ENCODE measurements at places on chromosomes 6 and 20.

- no peak for DNase-seq
These were observed 234.7 kb upstream of the ADGRB3 start for GRCh38 chr6:68400396-68400795.

- no peak for DNase-seq
These were observed 21.3 kb downstream of the TTPAL start for GRCh38 chr20:44496976-44497375.

- DNase-seq: no peak
These were observed 8.7 kb upstream of the SDHAF4 start for GRCh38 chr6:70557998-70558397.

DNA sequence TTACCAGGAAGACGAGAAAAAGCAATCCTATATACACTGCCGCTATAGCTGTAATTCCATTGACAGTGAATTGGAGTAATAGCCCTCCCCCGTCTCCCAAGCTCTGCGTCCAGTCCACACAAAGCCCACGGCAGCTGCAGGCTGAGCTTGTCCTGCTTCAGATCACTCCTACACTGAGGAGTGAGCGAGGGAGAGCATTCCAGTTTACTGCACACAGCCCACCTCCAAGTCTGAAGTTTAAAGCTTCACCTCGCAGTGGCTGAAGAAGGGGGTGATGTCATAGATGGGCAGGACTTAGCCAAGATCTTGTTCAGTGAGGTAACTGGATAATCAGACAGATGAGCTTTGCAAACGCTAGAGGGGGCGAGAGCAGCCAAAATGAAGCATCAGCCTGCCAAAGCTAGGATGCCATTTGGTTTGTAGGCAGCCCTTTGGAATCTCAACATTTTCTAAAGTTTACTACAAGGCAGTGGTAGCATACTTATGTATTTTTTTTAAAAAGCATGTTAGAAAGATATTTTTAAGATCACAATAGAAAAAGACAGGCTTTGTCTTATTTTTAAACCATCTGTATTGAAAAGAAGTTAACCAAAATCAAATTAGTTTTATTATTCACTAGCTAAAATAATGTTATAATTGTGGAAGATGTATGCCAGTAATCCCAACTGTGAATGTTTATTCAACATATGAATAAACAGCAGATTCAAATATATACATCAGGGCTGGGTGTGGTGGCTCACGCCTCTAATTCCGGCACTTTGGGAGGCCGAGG is at the start of gene FLRT3:
Gene FLRT3 (minus strand): TSS at position 213 of the 772 bp plus-strand sequence. CDS start 10,106 bp downstream, outside the sequence.
- no peak for DNase-seq

DNA sequence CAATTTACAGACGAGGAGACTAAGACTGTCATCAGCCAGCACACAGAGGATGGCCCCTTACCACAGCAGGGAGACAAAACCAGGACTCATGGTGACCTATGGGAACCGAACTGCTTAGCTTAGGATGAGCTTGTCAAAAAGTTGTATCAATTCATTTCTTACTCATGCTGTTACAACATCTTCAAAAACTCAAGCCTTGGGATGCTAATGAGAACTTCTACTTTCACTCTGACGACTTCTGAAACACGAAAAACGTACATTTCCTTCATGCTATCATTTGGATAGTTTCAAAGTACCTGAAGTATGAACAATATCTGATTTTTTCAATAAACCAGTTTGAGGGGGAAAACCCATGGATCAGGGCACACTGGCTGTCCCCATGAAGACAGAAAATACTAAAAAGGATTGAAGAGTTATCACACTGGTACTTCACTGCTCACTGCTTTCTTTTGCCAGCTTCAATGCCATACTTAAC is 31.9 kb downstream of the HIVEP2 start:
- DNase-seq: no peak

DNA sequence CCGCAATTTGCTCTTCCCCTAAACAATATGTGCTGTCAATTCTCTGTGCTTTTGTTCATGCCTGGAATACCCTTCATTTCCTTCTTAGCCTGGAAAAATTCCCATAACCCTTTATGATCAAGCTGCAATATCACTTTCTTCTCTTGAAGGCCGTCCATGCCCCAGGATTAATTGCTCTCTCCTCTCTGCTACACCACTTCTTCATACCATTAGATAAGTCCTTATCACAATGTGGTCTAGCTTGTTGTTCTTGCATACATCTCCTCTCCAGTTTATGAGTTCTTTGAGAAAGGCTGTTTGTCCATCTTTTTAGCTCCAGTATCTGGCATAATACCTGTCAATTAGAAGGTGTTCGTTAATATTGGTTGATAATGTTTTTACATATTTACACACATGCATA is 111.2 kb upstream of the SAMD5 start:
- no peak for DNase-seq

GRCh38 chr6:139944131-139944530 is 569.7 kb upstream of the CITED2 start:
- no peak for DNase-seq

DNA sequence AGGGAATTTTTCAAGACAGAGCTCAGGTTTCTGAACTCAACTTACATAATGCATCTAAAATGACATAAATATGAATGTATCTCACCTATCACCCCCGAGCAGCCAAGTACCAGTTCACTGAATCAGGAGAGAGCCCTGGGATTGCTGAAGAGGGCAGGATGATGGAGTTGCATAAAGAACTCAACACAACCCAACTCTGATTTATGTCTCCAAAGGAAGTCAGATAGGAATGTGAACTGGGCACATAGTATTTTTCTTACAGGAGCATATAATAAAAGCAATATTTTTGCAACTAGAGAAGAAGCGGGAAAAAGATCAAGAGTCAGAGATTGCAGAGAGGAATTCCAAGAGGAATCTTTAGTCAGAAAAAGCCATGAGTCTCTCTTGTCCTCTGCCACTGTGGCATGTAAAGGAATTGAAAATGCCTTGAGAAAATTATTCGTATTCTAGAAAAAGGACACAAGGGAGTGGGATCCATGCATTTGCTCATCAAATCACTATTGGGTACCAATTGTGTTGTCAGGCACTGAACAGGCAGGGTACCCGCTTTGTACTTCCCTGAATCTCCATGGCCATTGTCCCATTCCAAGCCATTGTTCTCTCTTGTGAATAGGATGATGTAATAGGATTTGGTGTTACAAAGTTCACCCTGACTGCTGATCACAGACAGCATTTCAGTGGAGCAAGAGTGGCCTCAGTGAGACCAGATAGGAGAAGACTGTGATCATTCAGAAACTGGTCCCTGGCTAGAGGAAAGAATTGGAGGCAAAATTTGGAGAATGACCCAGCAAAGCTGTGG is 16.3 kb downstream of the RIN2 start:
- no peak for DNase-seq

GRCh38 chr6:134152767-134153485 is 100.5 kb upstream of the SLC2A12 start:
- DNase-seq: no peak

DNA sequence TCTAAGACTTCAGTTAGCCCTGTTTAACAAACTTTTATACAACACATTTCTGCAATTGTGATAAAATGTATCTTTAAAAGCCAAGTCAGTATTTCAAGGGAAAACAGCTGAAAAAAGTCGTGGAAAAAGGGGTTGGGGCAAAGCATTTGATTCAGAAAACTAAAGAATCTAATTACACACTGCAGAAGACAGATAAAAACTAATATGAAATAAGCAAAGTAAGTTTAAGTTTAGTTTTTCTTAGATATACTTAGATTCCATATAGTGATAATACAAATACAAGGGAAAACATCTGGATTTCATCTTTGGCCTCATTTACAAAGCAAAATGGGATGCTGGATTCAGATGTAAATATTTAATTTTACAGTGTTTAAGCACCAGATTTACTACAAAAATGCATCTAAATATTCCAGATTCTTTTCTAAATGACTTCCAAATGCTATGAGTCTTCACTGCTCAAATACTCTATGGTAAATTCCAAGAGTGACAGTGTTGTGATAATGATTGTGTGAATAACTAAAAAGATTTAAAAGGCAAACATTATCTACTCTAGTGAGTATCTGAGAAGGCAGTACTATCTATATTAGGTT is 1.5 kb upstream of the ADNP start:
- DNase-seq: no peak

DNA sequence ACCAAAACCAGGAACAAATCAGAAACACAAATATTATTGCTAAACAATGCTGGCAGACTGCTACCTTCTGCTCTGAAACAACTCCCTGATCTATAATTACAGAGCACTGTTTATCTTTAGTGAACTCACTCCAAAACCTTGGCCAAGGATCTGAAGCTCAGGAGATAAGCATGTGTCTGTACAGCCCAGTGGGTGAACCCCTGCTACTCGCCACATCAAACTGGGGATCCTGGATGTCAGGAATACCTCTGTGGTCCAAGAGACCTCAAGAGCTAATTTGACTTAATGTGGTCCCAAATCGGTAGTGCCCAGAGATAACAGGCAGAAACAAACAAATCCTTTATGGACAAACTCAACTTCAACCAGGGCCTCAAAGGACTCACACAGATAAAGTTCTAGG is 381.8 kb downstream of the KIF16B start:
- DNase-seq: no peak

DNA sequence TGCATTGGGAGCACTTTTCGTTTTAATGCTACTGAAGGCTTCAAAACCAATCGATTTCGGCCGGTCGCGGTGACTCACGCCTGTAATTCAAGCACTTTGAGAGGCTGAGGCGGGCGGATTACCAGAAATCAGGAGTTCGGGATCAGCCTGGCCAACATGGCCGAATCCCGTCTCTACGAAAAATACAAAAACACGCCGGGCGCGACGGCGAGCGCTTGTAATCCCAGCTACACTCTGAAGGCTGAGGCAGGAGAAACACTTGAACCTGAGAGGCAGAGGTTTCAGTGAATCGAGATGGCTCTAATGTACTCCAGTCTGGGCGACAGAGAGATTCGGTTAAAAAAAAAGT is 58.4 kb downstream of the TRIM38 start:
- DNase-seq: no peak

DNA sequence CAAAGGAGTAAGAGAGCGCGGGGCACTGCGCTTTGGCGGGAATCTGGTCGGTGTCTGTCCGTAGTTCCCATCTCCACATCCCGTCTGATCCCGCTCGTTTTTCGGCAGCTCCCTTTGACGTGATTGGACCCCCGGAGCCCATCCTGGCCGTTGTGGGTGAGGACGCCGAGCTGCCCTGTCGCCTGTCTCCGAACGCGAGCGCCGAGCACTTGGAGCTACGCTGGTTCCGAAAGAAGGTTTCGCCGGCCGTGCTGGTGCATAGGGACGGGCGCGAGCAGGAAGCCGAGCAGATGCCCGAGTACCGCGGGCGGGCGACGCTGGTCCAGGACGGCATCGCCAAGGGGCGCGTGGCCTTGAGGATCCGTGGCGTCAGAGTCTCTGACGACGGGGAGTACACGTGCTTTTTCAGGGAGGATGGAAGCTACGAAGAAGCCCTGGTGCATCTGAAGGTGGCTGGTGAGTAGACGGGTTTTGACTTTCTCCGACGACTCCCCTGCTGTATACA is 1.4 kb downstream of the BTN1A1 start:
- DNase-seq: peak; percentile 35

- no peak for DNase-seq
These were observed 74.8 kb downstream of the JARID2 start for GRCh38 chr6:15320693-15321092.

- no peak for DNase-seq
These were observed 36.2 kb upstream of the CDYL start for GRCh38 chr6:4740032-4740431.

- DNase-seq: no peak
These were observed 152.3 kb downstream of the ALDH8A1 start for GRCh38 chr6:134797400-134798113.

GRCh38 chr20:8616792-8617191 is 452.1 kb upstream of the PLCB4 start:
- DNase-seq: no peak

DNA sequence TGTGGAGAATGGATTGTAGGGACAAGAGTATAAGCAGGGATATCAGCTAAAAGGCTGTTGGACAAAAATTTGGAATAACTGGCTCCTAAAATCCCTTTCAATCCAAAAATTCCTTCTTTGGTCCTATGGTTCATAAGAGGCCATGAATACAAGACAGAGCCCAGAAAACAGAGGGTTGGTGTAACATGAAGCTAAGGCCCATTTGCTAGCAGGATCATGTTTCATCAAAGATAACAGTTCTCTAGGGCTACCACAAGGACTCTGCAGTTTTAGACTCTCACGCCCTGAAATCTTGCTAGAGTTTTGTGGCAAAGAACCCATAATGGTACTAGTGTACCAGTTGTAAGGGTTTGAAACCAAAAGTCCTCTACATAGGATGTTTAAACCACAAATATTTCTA is 327.8 kb upstream of the TBX18 start:
- DNase-seq: no peak

DNA sequence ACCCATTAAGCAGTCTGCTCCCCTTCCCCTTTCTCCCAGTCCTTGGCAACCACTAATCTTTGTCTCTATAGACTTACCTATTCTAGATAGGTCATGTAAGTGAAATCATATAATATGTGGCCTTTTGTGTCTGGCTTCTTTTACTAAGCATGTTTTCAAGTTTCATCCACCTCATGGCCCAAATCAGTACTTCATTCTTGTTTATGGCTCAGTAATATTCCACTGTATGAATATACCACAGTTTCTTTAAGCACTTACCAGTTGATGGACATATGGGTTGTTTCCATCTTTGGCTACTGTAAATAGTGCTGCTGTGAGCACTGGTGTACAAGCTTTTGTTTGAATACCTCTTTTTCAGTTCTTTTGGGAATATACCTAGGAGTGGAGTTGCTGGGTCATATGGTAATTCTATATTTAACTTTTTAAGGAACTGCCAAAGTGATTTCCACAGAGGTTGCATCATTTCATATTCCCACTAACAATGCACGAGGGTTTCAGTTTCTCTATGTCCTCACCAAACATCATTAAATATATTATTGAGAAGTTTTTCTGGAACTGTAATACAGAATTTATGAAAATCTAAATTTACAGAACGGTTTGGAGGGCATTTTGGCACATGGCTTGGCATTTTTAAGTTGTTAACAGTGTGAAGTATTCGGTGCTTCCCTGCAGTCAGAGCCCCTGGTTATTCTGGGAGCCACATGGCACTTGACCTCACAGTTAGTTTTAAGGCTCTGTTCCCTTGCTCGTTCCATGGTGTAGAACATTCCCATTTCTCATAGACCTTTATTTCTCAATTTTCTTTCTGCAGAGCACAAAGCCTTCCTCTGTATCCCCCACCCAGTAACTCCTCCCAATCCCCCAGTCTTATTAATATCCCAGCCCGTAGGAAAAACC is 27.0 kb upstream of the DTNBP1 start:
- no peak for DNase-seq

DNA sequence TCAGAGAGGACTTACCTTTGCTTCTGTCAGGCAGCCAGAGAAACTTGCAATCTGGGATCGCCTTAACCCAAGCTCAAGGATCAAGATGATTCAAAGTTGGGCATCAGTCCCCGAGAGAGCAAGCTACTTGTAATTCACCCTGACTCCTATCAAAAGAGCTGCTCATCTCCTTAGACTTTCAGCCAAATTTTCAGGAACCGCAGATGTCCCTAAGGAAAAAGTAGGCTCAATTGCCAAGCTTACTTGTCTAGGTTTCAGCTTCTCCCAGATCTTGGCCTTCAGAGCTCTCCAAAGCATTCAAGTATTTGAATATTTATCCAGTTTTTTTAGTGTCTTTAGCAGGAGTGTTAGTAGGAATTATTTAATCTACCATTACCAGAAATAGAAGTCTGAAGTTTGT is 434.1 kb upstream of the MMS22L start:
- no peak for DNase-seq

GRCh38 chr20:50913690-50914375 is 17.4 kb downstream of the ADNP start:
- DNase-seq: no peak
